ENCODE measurements at places on chromosomes 12 and 14.

DNA sequence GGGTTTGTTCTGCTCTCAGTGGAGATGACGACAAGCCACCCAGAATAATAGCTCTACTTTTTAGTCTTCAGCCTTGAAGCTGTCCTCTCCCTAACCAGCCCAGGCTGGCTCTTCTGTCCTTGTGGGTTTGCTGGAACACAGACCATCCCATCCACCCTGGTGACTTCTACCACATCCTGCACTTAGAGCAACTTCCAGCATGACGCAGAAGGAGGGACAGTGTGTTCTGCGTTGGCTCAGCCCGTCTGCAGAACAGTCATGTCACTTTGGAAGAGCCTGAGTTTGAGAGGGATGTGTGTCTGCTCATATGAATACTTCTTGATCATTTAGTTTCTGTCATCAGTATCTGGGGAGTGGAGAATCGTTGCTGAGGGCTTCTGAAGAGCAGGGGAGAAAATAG lies 198.0 kb downstream of the CACNA1C start:
- no peak for DNase-seq

GRCh38 chr12:61138415-61138759 lies 1121.8 kb upstream of the USP15 start:
- DNase-seq = no peak

- no peak for DNase-seq
Observed at GRCh38 chr12:75706786-75707605, 195.6 kb upstream of the KRR1 start.

GRCh38 chr14:24122416-24122815 lies 7.7 kb upstream of the NRL start:
- DNase-seq = no peak

DNA sequence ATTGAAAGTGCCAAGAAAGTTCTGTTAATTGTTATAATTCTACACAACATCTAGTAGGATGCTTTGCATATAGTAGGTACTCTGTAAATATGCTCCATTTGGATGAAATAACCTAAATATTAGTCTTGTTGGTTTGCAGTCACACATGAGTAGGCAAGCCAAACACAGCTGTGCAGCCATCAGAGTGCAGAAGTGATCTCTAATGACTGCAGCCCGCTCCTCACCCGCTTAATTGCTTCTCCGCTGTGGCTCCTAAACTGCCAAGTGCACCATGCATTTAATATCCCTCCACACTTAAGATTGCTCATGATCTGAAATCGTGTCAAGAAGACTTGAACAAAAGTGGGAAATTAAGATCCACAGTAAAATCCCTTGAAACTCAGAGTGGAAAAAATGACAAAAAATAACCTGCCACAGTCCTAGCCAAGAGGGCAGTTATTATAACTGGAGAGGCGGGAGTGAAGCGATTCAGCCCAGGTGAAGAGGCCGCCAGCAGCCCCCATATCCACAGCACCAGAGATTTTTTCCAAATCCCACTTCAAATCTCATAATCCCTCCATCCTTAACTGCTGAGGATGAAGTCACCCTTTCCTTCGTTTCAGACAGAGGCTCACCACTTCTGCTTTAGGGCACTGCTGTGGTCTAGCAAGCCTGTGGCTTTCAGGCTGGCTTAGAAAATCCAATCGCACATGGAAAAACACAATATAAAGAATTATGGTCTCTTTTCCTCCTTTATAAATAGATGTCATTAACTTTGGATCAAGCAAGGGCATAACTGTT lies 69.5 kb downstream of the TMEM30B start:
- DNase-seq = no peak

- DNase-seq = no peak
Observed at GRCh38 chr12:108174641-108175040, 45.6 kb downstream of the WSCD2 start.

DNA sequence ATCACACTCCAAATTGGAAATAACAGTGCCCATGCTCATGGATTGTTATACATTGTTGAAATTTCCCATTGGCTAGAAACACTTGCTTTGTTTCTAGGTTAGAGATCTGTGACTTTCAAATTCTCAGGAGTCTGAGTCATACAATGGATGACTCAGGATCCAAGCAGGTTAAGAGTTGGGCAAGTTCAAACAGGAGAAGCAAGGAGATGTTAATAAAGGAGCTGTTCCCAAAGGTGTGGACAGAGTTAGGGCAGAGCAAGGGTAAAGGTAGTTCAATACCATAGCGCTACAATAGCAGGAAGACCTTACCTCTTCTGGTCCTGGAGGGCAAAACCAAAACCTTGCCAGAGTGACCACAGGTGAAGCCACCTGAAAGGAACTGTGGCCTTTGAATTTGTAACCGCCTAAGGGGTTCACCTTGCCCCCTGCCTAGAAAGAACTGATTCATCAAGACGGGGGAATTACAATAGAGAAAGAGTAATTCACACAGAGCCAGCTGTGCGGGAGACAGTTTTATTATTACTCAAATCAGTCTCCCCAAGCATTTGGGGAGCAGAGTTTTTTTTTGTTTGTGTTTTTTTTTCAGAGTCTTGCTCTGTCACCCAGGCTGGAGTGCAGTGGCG lies 4.2 kb upstream of the AMN1 start:
- no peak for DNase-seq

- DNase-seq = no peak
Observed at GRCh38 chr14:76101391-76102379, 50.0 kb upstream of the GPATCH2L start.

DNA sequence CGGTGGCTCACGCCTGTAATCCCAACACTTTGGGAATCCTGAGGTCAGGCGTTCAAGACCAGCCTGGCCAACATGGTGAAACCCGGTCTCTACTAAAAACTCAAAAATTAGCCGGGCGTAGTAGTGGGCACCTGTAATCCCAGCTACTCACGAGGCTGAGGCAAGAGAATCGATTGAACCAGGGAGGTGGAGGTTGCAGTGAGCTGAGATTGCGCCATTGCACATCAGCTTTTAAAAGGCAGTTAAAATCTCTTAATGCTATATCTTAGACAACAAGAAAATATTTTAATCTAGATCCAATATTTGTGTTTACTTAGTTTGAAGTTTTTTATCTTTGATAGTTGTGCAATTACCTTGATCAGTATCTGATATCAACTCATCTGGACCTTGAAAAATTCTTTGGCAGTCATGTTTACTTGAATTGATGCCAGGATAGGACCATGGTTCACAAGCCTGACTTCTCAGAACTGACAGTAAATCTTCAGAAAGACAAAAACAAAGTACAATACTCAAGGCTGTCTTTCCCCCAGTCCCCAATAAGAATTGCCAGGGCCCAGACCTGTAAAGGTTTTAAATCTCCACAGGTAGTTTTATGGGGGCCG lies 135.0 kb upstream of the AEBP2 start:
- DNase-seq = no peak

DNA sequence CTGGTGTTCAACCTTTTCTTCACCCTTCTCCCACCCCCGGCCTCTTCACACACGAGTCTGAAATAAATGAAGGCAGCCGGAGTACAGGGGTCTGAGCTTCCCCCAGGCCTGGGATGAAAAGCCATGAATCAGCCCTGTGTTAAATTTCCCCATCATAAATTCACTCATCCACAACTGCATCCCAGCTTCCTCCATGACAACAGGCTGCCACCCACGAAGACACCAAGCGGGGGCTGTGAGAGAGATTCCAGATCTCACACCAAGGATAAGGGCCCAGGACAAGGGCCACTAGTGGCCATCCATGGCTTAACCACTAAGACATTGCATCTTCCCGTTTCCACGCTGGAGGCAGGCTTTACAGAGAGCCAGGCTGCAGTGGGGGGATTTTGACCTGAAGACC lies 93.9 kb upstream of the NCOR2 start:
- no peak for DNase-seq

- DNase-seq = no peak
Observed at GRCh38 chr12:58204071-58204470, 262.7 kb downstream of the ATP23 start.

- no peak for DNase-seq
Observed at GRCh38 chr12:50747817-50748216, 16.1 kb upstream of the ATF1 start.

- DNase-seq = no peak
Observed at GRCh38 chr12:19529951-19530636, 90.8 kb downstream of the AEBP2 start.

- peak; percentile 44 for DNase-seq
Observed at GRCh38 chr14:73591690-73592449, at the start of gene ACOT4. Gene ACOT4 (plus strand): TSS chr14:73591873. CDS start chr14:73591960, 87 bp downstream.

GRCh38 chr14:97298736-97299135 lies 501.6 kb downstream of the VRK1 start:
- DNase-seq = no peak

DNA sequence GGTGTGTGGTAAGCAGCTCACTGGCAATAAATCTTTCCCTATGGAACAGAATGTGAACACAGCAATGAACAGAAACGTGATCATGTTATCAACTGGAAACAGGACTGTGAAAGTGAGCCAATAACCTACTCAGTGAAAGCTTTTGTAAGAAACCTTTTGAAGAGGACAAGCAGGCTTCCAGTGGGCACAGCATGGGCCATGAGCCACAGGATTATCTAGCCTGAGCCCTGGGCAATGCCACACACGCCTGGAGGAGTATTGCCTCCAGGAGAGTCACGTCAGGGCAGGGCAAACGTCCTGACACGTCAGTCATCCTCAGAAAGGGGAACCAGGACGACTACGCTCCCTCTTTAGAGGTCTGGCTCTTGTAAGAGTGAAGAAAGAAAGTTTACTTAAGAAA lies 32.3 kb downstream of the NRDE2 start:
- no peak for DNase-seq

DNA sequence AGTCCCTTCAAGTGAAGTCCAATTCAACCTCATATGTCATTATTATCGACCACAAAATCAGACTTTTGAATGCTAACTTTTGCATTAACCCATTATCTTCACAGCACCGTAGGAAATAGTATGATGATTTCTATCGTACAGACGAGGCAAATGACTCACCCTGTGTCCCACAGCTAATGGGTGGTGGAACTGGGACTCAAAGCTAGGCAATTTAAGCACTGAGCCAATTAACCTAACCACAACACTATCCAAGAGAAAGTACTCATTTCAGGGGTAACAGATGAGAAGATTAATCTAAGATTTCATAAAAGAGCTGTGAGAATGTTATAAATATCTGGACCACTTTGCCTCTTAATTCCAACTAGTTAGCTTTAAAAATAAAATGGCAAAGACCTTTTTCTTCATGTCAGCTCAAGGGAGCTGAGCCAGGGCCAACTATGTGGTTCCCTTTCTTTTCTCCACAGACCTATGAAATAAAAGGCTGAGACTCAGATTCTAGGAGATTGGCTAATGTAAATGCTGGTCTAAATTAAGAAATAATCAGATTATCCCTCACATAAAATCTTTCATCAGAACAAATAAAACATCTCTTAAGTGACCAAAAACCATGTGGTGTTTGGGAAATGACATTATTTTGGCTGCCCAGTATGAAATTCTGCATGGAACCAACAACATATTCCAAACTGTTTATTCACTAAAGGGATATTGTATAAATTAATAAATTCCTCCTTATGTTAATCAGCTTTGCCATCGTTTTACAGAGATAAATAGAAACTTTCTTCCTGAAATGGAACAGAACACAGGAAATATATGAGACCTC lies 4.9 kb downstream of the PTGER2 start:
- DNase-seq = no peak

DNA sequence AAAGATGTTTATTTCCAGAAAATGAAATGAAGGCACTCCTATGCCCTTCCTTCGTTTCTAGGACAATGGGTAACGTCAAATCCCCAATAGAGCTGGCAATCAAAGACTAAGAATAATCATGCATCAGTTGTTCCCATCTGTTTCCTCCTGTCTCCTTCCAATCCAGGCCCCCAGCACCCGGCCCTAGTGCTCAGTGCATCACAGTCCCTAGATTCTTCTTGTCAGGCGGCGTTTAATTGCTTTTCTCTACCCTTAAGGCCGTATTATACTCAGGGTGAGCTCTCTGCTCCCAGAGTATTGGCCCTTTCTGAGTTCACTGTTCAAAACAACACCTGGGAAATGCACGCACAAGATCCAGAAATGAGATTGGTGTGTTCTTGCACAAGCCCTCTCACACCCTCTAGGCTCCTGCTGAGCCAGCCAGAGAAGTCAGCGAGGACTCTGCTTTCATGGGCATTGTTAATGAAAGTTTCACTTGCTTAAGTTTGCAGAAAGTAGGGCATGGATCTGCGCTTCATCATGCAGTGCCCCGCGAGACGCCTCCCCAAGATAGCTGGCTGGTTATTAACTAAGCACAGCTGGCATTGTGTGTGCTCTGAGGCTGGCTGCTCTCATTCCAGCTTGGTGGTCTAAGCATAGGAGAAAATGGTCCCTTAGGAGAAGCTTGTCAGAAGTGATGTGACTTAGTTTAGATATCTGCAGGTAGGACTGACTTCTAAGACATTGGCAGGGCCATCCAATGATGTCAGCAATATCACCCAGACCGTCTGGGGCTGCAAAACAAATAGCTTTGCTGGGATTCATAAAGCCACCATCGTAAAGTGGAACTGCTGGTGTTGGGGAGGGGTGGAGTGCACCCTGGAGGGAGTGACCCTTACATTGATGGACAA lies 28.7 kb downstream of the CRACR2A start:
- DNase-seq = no peak

- DNase-seq = no peak
Observed at GRCh38 chr14:90058876-90059458, 2.8 kb upstream of the KCNK13 start.

- no peak for DNase-seq
Observed at GRCh38 chr14:68910540-68910939, 68.6 kb downstream of the ACTN1 start.

GRCh38 chr12:105754313-105754712 lies 384.4 kb downstream of the NUAK1 start:
- no peak for DNase-seq

- no peak for DNase-seq
Observed at GRCh38 chr14:88871429-88871828, 47.0 kb downstream of the TTC8 start.

GRCh38 chr12:75120311-75120711 lies 89.3 kb downstream of the KCNC2 start:
- DNase-seq = no peak

GRCh38 chr14:100341301-100342031 lies 18.3 kb downstream of the SLC25A47 start:
- DNase-seq = no peak

DNA sequence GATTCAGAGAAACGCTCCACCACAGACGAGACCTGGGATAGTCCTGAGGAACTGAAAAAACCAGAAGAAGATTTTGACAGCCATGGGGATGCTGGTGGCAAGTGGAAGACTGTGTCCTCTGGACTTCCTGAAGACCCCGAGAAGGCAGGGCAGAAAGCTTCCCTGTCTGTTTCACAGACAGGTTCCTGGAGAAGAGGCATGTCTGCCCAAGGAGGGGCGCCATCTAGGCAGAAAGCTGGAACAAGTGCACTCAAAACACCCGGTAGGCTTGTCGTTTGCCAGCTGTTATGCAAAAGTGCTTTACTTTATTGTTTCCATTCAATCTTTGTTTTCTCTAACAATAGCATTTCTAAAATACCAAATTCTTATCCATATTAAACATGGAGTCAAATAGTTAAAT lies 287.3 kb downstream of the NAV3 start:
- DNase-seq = no peak

- DNase-seq = no peak
Observed at GRCh38 chr12:75635606-75636444, 124.4 kb upstream of the KRR1 start.

GRCh38 chr12:50215033-50215432 lies 47.9 kb upstream of the CERS5 start:
- DNase-seq = no peak

Measured in activated CD4-positive, alpha-beta T cell treated with anti-CD3 and anti-CD28 coated beads, Interleukin-2, amount 50 U/mL, for 4 hours (primary cell).